T1000 (cell line): ENCODE measurements at places on chromosomes 7 and 10.

GRCh38 chr7:37540917-37541316 is 92.3 kb upstream of the ELMO1 start:
- no peak for DNase-seq

GRCh38 chr7:138907850-138908249 is 73.3 kb downstream of the KIAA1549 start:
- DNase-seq, result no peak

DNA sequence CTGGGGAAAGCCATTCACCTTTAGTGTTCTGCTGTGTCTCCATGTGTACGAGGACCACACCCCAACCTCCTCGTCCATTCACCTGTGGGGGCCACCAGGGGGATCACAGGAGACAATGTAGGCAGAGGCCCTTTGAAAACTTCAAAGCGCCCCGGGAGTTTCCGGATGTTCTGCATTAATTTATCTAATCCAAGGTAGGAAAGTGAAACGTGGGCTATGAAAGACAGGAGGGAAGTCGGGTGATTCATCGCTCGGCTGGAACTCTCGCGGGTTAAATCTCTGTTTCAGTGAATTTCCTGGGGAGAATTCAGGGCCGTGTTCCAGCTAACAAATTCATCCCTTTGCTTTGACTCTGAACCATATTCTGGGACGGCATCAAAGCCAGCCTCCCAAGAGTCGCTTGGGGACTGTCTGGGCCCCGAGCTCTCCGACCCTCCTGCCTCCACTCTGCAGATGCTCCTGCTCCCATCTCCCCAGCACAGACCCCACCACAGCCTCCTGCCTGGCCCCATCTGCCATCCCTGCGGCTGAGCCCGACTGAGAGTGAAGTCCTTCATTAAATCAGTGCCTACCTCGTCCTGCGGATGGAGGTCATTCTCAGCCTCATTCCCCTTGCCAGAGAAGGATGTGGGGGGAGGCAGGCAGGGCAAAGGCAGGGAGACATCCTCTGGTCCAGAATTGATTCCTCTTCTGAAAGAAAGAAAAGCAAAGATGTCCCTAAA is 114.1 kb upstream of the CARD11 start:
- DNase-seq, result no peak

DNA sequence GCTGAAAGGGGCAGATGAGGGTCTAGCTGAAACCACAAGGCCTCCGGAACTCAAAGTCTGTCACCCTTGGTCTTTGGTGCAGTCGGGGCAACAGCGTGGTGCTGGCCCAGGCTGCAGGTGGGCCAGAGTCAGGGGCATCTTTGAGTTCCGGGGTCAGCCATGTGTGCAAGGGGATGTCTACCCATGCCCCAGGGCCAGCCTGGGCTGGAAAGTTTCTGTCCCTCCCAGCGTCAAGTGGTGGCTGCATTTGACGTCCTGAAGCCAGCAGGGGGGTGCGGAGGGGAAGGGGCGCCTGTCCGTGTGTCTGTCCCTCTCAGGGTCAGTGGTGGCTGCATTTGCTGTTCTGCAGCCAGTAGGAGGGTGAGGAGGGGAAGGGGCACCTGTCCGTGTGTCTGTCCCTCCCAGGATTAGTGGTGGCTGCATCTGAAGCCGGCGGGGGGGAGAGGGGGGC is 638 bp downstream of the BRAT1 start:
- DNase-seq, result no peak

DNA sequence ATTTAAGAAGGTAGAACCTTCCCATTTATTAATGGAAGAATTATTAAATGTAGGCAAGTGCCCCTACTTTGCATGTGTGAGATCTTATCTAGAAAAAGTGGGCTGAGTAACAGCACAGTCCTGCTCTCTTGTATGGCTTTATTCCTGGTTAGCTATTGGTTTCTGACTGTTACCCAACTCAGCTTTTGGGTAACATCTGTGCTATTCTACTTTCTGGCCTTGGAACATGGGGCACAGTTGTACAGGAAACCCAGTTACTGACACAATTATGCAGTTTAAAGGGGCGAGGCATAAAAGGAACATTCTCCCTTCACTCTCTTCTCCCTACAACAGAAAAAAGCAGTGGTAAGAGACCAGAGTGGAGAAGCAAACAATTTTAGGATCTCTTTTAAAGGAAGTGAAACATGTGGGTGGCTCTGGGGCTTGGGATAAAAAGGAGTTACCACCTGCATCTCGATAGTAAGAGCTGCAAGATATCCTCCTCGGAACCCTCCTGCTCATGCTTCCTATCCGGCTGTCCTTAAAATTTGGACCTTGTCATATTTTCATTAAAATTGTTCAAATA is 16.0 kb downstream of the NUDT5 start:
- no peak for DNase-seq

- no peak for DNase-seq
These were observed 262.9 kb upstream of the AUTS2 start for GRCh38 chr7:69335331-69335730.

DNA sequence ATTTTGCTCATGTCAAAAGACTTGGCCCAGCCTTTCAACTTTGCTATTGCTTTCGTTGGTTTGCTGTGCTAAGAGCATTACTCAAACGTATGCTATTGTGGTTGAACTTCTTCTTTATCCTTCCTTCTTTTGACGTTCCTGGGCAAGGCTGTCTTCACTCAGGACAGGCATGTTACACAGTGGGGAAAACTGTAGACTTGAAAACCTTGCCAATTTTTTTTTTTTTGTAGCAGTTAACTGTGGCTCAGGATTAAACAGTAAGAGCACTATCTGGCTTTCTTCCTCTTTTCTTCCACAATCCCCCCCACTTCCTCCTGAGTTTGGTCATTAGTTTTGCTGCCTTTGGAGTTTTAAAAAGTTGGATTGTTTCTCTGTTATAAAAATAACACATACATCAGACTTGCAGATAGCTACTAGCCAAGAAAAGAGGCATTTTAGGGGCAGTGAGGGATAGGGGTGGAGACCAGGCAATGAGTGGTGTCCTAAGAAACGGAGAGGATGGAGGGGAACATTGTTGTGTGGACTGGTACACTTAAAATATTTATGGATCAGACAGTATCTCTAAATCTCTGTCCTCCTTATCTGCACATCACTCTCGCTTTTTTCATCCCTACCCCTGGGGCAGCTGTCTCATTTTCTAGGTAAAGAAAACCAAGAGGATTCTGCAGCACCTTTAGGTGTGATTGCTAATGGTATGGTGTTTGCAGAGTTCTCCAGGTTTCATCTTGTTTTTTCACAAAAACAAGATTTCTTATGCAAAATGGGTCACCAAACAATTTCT is 181.7 kb downstream of the LRMDA start:
- DNase-seq, result no peak
